AG04449 (cell line): ENCODE measurements at places on chromosomes 4 and X.

DNA sequence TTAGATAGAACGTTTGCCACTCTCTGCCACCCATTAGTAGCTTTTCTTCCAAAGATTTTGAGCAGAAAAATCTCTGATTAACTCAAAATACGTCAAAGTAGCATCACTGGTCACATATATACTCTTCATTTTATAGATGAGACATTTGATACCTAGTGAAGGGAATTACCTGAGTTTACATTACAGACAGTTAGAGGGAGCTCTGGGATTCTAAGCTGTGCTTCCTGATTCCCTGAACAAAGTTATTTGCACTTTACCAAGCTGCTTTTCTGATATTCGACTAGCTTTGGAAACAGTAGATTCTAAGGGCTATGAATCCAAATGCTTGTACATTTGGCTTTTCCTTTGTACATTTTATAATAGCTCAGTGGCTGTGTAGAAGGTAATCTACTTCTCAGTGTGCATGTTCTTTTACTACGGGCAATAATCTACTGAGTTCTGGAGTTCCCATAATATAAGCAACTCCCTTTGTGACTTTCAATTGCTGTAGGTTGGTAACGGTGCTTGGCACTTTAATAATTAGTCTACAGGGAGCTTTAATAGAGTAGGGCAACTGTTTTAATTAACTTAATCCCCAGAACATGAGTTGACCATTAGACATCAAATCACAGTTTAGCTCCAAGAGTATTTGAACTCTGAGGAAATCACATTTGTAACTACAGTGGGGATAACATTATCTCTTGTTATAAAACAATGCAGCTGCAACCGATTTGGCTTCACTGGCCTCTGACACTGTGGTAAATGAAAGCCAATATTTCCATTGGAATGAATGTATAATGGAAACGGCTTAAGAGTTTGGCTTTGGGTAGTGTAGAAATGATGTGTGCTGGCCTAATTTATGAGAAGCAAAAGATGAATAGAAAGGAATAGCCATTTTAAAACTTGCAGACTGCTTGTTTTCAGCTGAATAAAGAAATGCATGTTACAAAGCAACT is 1602.4 kb downstream of the STIM2 start:
- DNase-seq: no peak

DNA sequence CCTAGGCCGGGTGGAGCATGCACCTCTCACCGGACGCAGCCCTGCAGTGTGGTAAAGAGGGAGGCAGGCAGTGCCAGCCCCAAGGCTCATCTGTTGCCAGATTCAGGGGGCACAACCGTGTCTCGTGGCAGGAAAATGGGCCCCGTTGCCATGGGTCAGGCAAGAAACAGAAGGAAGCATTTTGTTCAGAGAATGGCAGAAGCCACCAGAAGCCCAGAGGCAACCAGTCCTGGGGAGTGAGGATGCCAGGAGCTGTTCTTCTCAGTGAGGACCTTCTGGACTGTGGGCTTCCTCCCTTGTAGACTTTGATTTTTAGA is 12.5 kb upstream of the UVSSA start:
- no peak for DNase-seq

GRCh38 chrX:110241816-110242215 is 76.1 kb downstream of the AMMECR1 start:
- DNase-seq: no peak

DNA sequence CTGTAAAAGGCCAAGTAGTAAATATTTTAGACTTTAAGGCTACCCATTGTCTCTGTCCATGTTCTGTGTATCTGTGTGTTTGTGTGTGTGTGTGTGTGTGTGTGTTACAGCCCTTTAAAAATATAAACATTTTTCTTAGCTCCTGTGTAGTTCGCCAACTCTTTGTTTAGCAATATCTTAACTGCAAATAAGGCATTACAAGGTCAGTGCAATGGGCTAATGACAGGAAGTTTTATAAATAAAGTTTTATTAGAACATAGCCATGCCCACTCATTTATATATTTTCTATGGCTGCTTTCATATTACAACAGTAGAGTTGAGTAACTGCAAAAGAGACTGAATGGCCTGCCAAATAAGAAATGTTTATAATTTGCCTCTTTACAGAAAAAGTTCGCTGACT is 5.9 kb upstream of the SLC7A11 start:
- no peak for DNase-seq

DNA sequence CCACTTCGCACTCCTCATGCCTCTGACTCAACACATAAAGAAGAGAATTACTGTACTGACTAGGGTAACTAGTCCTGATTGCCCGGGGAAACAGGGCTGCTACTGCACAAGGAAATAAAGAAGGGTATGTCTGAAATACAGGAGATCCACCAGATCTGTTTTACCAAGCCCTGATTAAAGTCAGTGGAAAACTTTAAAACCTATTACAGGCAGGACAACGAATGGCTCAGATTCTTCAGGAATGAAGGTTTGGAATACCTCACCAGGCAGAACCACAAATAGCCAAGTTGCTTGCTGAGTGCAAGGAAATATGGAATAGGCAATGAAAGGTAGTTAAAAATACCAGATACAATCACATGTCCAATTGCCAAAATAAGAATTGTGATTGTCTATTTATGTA is 17.3 kb downstream of the LAMTOR3 start:
- DNase-seq: no peak

- peak; percentile 64 for DNase-seq
These were observed 98.8 kb downstream of the ANXA3 start for GRCh38 chr4:78650106-78651024.
